DND-41 (cell line): ENCODE measurements at places on chromosomes 1 and 21.

DNA sequence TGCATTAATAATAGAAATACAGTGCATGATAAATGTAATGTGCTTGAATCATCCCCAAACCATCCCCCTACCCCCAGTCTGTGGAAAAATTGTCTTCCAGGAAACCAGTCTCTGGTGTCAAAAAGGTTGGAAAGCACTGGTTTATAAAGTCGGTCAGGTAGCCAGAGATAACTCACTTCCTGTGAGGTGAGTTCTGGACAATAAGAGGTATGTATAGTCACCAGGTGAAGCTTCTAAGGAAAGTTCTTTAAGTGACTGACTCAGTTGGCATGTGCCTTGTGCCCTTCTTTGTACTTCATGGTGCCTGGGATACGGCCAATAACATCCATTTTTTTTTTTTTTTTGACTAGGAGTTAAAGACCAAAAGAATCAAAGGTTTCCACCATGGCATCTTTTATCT, 103.7 kb downstream of the GPATCH2 start:
- DNase-seq: no peak
- H3K4me1 ChIP-seq: no peaks in the 10 kb centered on the region
- H3K4me3 ChIP-seq: no peak overlapping the region
- H3K27me3 ChIP-seq: no peaks in the 10 kb centered on the region
- H3K27ac ChIP-seq: no peak overlapping the region

DNA sequence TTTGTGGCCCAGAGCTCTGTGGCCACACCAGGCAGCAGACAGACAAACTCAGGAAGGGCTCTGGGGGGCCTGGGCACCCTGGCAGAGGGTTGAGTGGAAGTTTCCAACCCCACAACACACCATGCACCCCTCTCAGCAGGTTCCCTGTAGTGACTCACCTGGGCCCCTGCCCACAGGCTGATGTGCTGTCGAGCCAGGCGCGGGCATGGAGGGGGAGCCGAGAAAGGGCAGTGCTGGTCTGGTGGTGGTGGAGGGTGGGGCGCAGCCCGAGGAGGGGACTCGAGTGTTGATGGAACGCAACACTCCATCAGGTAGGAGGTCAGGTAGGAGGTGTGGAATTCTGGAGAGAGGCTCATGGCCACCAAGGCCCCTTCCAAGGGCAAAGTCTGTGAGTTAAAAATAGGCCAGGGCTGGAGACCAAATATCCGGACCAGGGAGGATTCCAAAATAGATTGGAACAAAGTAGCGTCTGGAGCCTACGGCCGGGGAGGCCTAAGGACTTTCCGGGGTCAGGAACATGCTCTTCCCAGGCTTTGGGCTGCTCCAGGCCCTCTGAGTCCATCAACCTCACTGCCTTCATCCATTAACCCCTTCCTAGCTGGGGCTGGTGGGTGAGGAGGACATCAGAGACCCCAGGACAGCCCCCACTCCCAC, 191.5 kb upstream of the AJAP1 start:
- no peaks in the 10 kb centered on the region for H3K27me3 ChIP-seq
- no peak overlapping the region for H3K4me3 ChIP-seq
- DNase-seq: no peak
- no peaks in the 10 kb centered on the region for H3K4me1 ChIP-seq
- H3K36me3 ChIP-seq: no peaks in the 10 kb centered on the region

DNA sequence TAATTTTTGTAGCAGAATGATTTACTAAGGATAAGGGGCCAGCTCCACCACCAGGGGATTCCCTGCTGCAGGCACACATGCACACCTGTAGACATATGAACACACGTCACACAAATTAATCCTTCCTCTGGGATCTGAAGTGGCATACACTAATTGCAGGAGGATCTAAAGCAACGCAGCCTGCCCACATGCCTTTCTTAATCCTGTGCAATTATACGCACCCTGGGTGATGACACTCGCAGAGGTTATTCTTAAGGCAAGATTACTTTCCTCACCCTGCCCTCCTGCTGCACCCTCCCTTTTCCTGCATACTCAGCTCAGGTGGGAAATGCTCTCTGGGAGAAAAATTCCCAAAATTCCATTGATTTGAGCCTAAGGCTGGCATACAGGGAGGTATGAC, 7.5 kb upstream of the LORICRIN start:
- DNase-seq: no peak
- H3K4me1 ChIP-seq: no peaks in the 10 kb centered on the region

DNA sequence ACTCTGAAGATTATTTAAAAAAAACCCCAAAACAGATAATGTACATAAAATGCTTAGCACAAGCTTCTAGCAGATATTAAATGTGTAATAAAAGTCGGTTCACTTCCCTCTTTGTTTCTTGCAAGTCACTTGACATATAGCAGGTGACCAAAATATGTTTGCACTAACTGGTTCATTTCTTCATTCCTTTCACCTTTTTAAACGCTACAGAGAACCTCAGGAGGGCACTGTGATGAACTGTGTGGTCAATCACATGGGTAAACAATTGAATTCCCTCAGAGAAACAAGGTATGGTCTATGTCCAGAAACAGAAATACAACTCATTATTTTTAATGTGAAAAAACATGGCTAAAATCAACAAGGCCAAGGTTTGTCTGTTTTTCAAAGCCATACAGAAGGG, 51.3 kb upstream of the BCL10 start:
- no peak overlapping the region for H3K4me3 ChIP-seq
- H3K36me3 ChIP-seq: no peaks in the 10 kb centered on the region
- H3K4me1 ChIP-seq: 0 out of 2 replicates have a peak, but pooled peaks cover 7% of the 10 kb centered on the region
- DNase-seq: no peak
- H3K27me3 ChIP-seq: no peaks in the 10 kb centered on the region

- H3K27me3 ChIP-seq: peaks cover 3% of the 10 kb centered on the region
- H3K4me3 ChIP-seq: no peak overlapping the region
- DNase-seq: no peak
- H3K27ac ChIP-seq: no peak overlapping the region
Measured at GRCh38 chr1:171966426-171967220, 125.3 kb downstream of the DNM3 start.

GRCh38 chr21:17911628-17912027, 92.5 kb upstream of the C21orf91 start:
- DNase-seq: no peak
- H3K27ac ChIP-seq: no peak overlapping the region
- no peaks in the 10 kb centered on the region for H3K36me3 ChIP-seq
- H3K27me3 ChIP-seq: no peaks in the 10 kb centered on the region
- H3K4me3 ChIP-seq: no peak overlapping the region

DNA sequence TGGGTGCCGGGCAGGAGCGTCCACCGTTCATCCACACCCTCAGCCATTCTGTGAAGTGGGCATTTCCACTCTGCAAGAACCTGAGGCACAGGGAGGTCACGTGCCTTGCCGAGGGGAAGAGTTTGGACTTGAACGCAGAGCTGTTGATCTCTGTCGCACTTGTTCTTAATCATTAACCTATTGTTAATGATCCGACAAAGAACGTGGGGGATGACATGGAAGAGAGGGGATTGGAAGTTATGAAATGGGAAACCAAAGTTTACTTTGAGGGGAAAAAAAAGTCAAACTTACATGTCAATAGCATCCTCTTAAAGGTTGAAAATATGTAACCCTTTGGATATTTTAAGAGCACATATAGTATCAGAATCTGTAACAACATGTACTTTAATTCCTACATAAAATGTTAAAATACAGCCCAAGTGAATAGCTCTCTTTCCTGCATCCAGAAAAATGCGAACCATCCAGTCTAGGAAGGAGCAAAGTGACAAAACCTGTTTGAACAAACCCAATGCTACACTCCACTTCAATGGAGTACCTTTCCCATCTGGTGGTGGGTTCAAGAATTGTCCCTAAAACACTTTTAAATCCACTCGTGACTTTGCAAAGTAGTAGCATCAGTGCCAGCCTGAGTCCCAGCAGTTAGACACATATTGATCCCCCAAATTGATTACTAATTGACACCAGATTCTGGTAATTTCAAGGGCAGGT, 75.5 kb downstream of the SETD4 start:
- no peaks in the 10 kb centered on the region for H3K4me1 ChIP-seq
- no peak overlapping the region for H3K27ac ChIP-seq
- H3K36me3 ChIP-seq: no peaks in the 10 kb centered on the region
- peaks cover 17% of the 10 kb centered on the region for H3K27me3 ChIP-seq

GRCh38 chr1:152515434-152515783, 1.1 kb downstream of the CRCT1 start:
- H3K27me3 ChIP-seq: peaks cover 16% of the 10 kb centered on the region
- H3K4me1 ChIP-seq: no peaks in the 10 kb centered on the region
- no peak overlapping the region for H3K27ac ChIP-seq
- no peaks in the 10 kb centered on the region for H3K36me3 ChIP-seq
- no peak overlapping the region for H3K4me3 ChIP-seq
- no peak for DNase-seq

DNA sequence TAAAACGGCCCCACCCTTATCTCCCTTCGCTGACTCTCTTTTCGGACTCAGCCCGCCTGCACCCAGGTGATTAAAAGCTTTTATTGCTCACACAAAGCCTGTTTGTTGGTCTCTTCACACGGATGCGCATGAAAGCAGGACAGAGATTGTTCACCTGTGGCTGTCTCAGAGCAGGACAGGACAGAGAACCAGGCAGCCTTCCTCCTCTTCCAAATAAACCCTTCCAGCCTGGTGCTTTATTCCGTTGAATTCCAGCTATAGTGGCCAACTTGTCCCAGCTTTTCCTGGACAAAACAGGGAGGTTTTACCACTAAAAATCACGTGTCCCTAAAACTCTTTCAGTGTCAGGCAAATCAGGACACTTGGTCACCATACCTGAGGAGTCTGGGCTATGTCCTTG, 9.5 kb upstream of the DMRTB1 start:
- H3K27me3 ChIP-seq: peaks cover 16% of the 10 kb centered on the region
- H3K36me3 ChIP-seq: no peaks in the 10 kb centered on the region
- no peak overlapping the region for H3K27ac ChIP-seq
- no peaks in the 10 kb centered on the region for H3K4me1 ChIP-seq
- no peak overlapping the region for H3K4me3 ChIP-seq

DNA sequence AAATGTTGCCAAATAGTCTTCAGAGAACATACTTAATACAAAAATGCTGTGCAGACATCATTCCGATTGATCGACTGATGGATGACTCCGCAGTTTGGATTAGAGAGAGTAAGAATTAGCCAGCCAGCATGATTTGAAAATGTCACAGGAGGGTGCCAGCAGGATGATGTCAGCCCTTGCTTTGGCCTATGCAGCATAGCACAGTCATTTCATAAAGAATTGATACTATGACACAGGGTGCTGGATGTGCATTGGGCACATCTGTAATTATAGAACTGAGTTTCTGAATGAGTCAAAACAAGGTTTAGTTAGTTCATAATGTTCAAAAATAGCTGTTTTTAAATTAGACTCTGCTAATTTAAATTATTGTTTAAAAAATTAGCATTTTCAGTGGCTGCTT, 21.6 kb upstream of the TRAF5 start:
- no peak overlapping the region for H3K27ac ChIP-seq
- no peak overlapping the region for H3K4me3 ChIP-seq

DNA sequence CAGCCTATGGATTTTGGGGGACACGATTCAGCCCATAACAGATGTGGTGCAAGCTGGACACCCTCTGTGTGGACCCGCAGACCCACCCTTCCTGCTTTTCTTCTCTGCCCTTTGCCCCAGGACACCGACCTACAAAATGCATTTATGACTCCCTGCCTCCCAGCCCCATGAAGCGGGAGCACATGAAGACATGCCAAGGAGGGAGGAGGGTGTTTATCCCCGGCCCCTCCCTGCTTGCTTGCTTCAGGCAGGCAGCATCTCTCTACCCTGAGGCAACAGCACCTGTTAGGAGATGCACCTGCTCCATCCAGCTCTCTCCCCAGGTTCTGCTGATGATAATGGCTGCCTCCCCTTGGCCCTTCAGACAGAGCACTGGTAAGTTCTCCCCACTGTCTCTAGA, 187.5 kb downstream of the PSMG1 start:
- H3K27ac ChIP-seq: 0 out of 2 replicates have a peak overlapping the region, but pooled peaks have one; percentile 29
- no peaks in the 10 kb centered on the region for H3K27me3 ChIP-seq
- H3K4me1 ChIP-seq: peaks cover 49% of the 10 kb centered on the region
- no peak overlapping the region for H3K4me3 ChIP-seq

DNA sequence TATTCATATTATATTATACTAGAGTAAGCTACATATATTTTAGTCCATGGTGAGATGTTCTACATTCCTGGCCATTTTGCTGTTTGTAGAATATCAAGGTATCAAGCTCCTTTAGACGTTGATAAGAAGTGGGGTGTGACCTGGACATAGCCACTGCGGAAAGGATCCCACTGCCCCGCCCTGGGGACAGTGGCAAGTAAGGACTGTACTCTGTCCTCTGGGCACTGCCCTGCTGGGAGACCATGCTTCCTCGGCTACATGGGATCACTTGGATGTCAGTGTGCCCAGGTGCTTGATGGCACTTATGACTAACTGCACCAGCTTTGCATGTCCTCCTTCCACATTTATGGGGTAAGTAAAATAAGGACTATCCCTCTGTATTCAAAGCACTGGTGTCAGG, 46.3 kb upstream of the NTPCR start:
- peaks cover 45% of the 10 kb centered on the region for H3K4me1 ChIP-seq
- H3K27me3 ChIP-seq: no peaks in the 10 kb centered on the region
- no peak for DNase-seq
- H3K36me3 ChIP-seq: no peaks in the 10 kb centered on the region
- H3K4me3 ChIP-seq: no peak overlapping the region
- H3K27ac ChIP-seq: no peak overlapping the region

- H3K27me3 ChIP-seq: no peaks in the 10 kb centered on the region
- no peak for DNase-seq
- H3K36me3 ChIP-seq: no peaks in the 10 kb centered on the region
Measured at GRCh38 chr1:102045752-102046151, 49.0 kb upstream of the OLFM3 start.

- no peaks in the 10 kb centered on the region for H3K36me3 ChIP-seq
- no peak for DNase-seq
- peaks cover 24% of the 10 kb centered on the region for H3K4me1 ChIP-seq
- H3K27me3 ChIP-seq: peaks cover 18% of the 10 kb centered on the region
Measured at GRCh38 chr1:23865543-23865930, 2.6 kb downstream of the FUCA1 start.

GRCh38 chr1:1625404-1625775, 6.6 kb upstream of the MMP23B start:
- no peaks in the 10 kb centered on the region for H3K36me3 ChIP-seq
- no peaks in the 10 kb centered on the region for H3K27me3 ChIP-seq
- DNase-seq: no peak
- H3K27ac ChIP-seq: no peak overlapping the region
- peaks cover 7% of the 10 kb centered on the region for H3K4me1 ChIP-seq

DNA sequence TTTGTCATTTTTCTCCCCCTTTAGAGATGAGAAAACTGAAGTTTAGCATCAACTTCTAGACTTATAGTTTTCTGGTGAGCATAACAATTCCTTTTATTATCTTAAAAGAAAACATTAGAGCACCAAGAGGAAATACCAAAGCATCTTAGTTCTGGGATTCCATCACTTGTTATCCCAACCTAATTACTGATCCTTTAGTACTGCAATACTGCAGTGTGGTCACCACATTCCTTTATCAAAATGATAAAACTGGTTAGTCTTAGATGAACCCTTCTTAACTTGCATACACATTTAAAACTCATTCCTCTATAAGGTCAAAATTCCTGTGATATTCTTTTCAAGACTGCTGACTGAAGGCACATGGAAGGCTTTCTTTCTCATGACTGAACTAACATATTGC, 23.1 kb downstream of the SOD1 start:
- peaks cover 80% of the 10 kb centered on the region for H3K36me3 ChIP-seq
- no peaks in the 10 kb centered on the region for H3K27me3 ChIP-seq
- no peak for DNase-seq
- no peak overlapping the region for H3K27ac ChIP-seq
